Keratinocyte (primary cell): ENCODE measurements at places on chromosomes 4 and X.

DNA sequence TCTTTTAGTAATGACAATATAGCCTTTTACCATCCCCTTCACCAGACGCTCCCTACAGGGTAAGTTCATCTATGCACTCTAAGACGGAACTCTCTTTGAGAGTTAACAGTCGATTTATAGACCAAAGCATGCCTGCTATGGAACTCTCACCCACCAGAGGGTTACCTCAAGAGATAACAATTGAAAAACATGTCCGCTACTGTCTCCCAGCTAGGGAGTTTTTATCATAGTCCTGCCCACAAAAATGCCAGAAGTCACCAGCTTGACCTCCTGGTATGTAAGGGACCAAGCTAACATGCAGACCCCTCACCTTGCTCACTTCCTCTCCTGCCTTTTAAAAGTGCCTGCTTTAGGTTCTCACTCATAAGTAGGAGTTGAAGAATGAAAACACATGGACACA, 16.7 kb upstream of the YTHDC1 start:
- no peak for DNase-seq

- DNase-seq: no peak
These were observed 460.7 kb upstream of the SMIM31 start for GRCh38 chr4:164293203-164293602.

DNA sequence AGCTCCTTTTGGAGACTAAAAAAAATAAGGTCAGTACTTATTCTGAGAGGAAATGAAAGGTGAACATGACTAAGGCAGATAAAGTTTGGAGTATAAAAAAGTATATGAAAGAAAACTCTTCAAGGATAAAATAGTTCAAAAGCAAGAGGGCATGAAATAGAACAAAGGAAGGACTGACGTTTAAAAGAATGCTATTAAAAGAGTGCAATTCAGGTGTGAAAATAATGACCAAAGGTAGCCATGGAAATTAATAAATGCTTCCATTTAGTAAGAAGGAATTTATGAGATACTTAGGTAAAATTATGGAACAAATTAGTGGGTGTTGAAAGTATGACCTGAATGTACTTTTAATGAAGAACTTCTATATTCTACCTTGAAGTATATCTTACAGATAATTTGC, 128.2 kb upstream of the WDFY3 start:
- DNase-seq: no peak

GRCh38 chrX:114959729-114960128, 57.7 kb downstream of the IL13RA2 start:
- DNase-seq: no peak
